Trophoblast cell (in vitro differentiated cells and primary cell): ENCODE measurements at places on chromosomes 7 and 10.

- no peak overlapping the region for H3K27ac ChIP-seq
- DNase-seq, result no peak
- no peaks in the 10 kb centered on the region for H3K36me3 ChIP-seq
- no peak overlapping the region for H3K4me3 ChIP-seq
- H3K4me1 ChIP-seq, result no peaks in the 10 kb centered on the region
Observed at GRCh38 chr7:90474284-90475210, 5.1 kb downstream of the PTTG1IP2 start.

DNA sequence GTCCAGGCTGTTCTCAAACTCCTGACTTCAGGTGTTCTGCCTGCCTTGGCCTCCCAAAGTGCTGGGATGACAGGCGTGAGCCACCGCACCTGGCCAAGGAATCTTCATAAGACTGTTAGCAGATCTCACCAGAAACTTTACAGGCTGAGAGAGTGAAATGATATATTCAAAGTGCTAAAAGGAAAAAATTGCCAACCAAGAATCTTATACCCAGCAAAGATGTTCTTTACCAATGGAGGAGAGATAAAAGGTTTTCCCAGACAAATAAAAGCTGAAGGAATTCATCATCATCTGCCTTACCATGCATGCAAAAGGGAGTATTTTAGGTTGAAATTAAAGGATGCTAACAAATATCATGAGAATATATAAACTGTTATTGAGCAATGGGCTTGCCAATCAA, 23.6 kb downstream of the GIMAP7 start:
- no peaks in the 10 kb centered on the region for H3K4me1 ChIP-seq
- no peak overlapping the region for H3K27ac ChIP-seq
- no peak for DNase-seq

GRCh38 chr10:68566955-68567354, 6.8 kb downstream of the TET1 start:
- DNase-seq, result no peak
- no peaks in the 10 kb centered on the region for H3K4me1 ChIP-seq
- H3K36me3 ChIP-seq, result no peaks in the 10 kb centered on the region
- no peak overlapping the region for H3K27ac ChIP-seq

GRCh38 chr10:94963901-94964300, 25.4 kb downstream of the CYP2C9 start:
- no peaks in the 10 kb centered on the region for H3K4me1 ChIP-seq
- no peak overlapping the region for H3K4me3 ChIP-seq
- no peak overlapping the region for H3K27ac ChIP-seq
- peak; percentile 67 for DNase-seq

- no peaks in the 10 kb centered on the region for H3K27me3 ChIP-seq
- H3K4me3 ChIP-seq, result no peak overlapping the region
- DNase-seq, result no peak
- H3K4me1 ChIP-seq, result no peaks in the 10 kb centered on the region
- no peak overlapping the region for H3K27ac ChIP-seq
Observed at GRCh38 chr10:97838091-97838490, 11.6 kb upstream of the GOLGA7B start.

- peaks cover 11% of the 10 kb centered on the region for H3K4me1 ChIP-seq
- peak; percentile 87 for DNase-seq
- peaks cover 10% of the 10 kb centered on the region for H3K36me3 ChIP-seq
- no peak overlapping the region for H3K27ac ChIP-seq
Observed at GRCh38 chr10:32005050-32005449, 51.2 kb downstream of the KIF5B start.
